ENCODE measurements at places on chromosomes 16 and 17.

GRCh38 chr17:22300731-22301352 lies 608.5 kb downstream of the KCNJ18 start:
- DNase-seq, result peak; percentile 85

DNA sequence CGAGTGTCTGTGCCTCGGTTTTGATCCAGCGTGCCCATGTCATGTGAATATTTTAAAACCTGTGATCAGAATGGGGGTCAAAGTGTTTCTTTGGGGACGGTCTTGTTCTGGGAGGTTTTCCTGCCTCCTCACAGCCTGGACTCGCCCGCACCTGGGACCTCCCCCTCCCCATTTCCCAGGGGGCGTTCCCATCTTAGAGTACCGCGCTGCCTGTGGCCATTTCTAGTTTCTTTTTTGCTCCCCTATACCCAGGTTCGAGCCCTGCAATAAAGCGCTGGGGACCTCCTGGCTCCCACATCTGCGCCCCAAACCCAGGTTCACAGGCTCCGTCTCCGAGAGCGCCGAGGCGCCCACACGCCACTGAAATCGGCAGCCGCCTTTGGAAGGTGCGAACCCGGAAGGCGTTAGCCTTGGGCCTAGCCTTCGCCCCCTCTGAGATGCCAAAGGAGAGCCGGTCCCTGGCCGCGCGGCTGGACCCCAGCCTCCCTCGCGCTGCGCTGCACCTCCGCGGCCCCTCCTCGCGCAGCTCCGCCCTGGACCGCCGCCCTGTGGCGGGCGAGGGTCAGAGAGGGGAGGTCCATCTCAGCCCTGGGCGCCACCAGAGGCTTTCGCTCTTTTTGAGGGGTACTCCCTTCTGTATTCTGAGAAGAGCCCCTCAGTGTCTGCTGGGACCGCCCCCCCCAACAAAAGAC lies 1.7 kb downstream of the KCNJ12 start:
- DNase-seq, result no peak

- no peak for DNase-seq
Measured at GRCh38 chr17:21360048-21360447, 16.1 kb upstream of the KCNJ12 start.

- no peak for DNase-seq
Measured at GRCh38 chr17:2259769-2260536, 43.6 kb downstream of the SMG6 start.

GRCh38 chr16:4749700-4750257 lies 15.4 kb downstream of the DNAAF8 start:
- no peak for DNase-seq

DNA sequence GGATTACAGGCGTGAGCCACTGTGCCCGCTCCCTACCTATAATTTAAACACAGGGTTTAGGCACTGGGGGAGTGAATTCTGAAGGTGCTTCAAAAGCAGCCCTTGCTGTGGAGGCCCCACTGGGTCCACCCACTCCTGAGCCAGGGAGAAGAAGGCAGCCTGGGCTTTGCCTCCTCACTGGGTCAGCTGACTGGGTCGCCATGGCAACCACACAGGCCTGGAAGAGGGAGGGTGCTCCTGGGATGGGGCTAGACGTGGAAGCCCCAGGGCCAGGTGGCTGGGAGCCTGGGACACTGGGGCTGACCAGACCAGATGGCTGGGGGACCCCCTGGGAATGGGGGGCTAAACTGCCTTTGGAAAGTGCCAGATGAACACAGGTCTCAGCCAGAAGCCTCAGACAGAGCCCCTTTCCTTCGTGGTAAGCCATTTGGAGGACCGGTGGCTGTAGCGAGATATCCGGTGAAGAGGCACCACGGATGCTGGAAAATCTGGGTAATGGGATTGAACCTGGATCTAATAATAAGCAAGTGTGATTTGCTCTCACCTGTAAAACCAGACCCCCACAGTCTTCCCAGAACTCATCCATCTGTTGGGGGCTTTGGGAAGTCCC lies 32.9 kb downstream of the TRARG1 start:
- DNase-seq, result no peak

GRCh38 chr17:59752446-59752845 lies 45.0 kb downstream of the VMP1 start:
- no peak for DNase-seq

DNA sequence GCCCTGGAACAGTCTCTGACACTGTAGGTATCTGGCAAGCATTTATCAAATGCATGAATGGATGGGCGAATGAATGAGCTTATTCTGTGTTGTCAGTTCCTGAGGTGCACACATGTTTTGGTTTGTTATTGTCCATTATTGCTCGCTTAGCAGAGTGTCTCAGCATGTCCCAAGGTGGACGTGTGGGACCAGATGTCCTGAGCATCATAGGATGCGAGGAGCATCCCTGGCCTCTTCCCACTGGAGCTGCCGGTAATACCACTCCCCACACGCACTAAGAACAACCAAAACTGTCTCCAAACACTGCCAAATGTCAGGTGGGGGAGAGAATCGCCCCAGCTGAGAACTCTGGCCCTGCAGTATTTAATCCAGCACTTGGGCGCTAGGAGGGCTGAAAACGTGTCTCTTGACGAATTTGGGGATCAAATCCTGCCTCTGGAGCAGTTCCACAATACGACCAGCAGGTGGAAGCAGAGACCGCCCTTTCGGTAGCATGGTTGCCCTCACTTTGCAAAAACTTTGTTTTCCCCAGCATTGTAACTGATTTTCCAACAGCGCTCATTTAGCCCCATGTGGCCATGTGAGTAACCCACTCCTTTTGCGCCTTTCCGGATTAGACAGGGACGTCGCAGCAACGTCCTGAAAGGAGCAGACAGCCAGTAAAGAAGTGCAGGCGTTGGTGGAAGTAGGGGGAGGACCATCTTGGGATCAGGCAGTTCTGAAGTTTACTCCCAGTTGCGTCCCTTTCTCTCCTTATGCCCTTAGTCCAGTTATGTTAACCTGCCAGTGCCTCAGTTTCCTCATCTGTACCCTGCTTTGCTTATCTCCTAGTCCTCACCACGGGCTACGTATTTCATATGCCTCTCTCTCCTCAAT lies 22.7 kb downstream of the TMEM114 start:
- DNase-seq, result no peak

GRCh38 chr17:75402026-75402425 lies 3.5 kb downstream of the GRB2 start:
- no peak for DNase-seq

DNA sequence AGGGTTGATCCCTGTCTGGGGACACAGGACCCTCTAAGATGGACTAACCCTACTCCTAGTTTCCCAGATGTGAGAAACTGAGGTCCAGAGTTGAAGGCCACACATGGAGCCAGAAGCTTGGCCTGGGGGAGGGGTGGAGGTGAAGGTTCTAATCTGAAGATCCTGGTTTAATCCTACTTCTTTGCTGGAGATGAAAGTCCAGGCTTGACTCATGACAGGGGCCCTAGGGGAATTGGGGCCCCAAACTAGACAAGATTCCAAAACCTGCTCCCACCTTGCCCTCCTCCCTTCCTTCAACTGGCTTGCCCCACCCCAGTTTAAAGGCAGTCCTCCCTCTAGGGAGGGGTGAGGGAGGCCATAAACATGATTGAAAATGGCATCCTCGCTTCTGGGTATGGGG lies 21.6 kb downstream of the IGF2BP1 start:
- no peak for DNase-seq

- no peak for DNase-seq
Measured at GRCh38 chr17:21285164-21286065, 904 bp downstream of the MAP2K3 start.

- DNase-seq, result no peak
Measured at GRCh38 chr16:67191411-67191994, 452 bp upstream of the E2F4 start.

DNA sequence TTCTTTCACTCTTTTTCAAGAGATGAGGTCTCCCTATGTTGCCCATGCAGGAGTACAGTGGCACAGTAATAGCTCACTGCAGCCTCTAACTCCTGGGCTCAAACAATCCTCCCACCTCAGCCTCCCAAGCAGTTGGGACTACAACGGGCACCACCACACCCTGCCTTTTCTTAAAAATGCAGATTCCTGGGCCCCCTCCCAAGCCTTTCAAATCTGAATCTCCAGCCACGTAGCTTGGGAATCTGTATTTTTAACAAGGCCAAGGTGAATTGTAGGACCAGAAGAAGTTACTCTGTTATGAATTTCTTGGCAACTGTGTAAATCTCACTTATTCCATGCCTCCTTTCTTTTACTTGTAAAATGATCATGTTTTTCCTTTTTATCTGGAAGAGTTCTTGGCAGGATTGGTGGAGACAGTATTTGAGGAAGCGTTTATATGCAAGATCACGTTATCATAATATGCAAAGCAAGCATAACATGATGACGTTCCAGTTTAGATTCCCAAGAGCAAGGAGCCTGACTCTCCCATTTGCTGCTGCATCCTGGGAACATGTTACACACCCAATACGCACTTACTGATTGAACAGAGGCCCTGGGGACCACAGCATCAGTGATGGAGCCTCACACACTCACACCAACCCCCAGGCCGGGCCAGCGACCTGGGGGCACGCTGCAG lies 44.5 kb downstream of the LITAF start:
- DNase-seq, result no peak

GRCh38 chr17:81964081-81964849 lies 3.3 kb upstream of the NOTUM start:
- DNase-seq, result no peak

DNA sequence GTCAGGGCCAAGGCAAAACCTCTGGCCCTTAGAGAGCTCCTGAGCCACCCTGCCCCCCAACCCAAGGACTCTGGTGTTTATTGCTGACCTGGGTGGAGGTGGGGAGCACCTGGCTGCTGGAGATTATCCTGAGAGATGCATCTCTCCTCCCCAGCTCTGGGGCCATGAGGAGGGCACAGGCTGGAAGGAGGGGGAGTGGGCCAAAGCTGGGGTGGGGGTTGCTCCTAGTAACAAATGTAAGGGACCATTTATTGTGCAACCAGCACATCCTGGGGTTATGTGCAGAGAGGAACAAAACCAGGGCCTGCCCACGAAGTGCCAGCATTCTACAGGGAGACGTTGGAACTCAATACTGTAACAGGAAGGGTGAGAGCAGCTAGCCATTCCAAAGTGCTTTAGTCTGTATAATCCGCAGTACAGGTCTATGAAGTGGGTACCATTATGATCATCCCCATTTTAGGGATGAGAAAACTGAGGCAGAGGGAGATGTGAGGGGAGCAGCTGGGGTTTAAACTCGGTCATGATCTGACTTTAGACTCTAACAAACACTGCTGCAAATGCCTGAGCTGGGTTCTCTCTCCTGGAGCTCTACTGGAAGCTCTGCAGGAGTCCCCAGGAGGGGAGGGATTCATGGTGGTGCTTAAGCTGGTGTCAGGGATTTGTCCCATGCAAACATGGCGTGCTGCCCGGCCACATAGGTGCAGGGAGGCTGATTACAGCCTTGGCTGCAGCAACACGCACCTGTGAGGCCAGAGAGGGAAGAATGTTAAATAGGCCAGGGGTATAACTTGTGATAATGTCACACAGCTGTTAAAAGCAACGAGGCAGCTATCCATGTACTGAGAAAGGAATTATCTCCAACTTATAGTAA lies 1.4 kb upstream of the RHBDF2 start:
- no peak for DNase-seq

GRCh38 chr16:11685844-11686618 lies 17.8 kb downstream of the SNN start:
- DNase-seq, result peak; percentile 42

DNA sequence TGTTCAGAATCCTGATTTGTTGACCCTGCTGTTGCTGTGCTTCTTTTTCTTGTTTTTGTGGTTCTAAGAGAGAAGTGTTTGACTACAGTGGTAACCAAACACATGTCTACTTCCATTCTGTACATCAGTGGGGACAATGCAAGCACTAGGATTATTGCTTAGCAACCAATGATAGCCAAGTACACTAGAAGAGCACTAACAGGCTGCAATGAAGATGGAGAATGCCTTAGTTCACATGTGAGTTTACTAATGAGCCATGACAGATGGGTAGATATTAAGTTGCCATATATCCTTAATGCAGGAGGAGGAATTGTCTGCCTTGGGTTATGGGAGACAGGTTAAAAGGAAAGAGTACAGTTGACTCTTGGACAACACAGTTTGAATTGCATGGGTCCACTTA lies 8.3 kb downstream of the EFCAB5 start:
- no peak for DNase-seq

- DNase-seq, result no peak
Measured at GRCh38 chr17:31967648-31968047, 30.8 kb downstream of the SUZ12 start.

DNA sequence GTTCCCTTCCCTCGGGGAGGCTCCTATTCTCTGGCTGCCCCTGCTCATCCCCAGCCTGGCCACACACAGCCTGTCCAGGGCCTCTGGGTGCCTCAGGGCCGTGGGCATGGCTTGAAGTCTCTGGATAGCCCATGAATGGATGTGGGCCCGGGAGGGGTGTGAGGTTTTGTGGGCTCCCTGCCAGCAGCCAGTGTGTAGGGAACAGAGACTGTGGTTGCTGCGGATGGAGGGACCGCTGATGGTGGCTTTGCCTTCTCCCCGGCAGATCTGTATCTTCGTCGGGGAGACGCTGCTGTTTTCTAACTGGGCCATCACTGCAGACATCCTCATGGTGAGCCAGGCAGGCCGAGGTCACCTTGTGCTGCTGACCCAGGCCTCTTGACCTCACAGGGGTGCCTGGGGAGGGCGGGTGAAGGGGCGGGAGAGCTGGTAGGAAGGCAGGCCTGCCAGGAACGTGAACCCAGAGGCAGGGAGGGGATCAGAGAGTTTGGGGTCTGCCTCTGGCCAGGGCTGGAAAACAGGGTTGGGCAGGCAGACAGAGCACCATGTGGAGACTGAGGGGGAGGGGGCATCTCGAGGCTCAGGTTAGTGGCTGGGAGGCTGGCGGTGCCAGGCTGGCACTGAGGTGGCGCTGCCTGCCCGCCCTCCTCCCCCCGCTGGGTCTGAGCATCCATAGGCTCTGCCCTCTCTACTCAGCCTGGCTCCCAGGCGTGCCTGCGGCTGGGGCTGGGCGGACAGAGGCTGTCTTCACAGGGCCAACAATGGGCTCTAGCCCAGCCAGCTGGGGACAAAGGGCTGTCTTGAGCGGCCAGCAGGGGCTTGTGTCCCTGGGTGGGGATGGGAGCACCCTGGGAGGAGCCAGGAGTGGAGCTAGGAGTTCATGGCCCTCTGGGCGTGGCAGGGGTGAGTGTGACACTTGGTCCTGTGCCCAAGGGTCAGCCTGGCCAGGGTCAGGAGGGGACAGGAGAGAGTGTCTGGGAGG lies 21.4 kb downstream of the MYBBP1A start:
- no peak for DNase-seq

DNA sequence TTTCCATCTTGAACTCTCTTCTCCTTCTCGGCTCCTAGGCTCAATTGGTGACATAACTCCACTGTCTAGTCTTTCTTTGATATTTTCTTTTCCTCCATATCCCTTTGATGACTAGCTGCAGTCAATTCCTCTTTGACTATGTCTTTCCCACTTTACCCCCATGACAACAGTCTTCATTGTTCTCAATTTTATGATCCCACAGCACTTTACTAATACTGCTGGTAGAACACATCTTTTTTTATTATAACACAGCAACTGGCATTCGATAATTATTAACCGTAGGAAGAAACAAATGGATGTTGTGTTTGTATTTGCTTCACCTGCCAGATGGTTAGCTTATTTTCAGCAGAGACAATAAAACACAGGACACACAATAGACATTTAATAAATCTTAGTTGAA lies 1.3 kb downstream of the KRTAP3-3 start:
- no peak for DNase-seq

Data from chondrocyte (in vitro differentiated cells).